Amygdala (tissue), 56 donors: ENCODE measurements at places on chromosomes 5 and 9.
A peak's percentile ranks its signal among the peaks of the same experiment; 100 is the strongest.

DNA sequence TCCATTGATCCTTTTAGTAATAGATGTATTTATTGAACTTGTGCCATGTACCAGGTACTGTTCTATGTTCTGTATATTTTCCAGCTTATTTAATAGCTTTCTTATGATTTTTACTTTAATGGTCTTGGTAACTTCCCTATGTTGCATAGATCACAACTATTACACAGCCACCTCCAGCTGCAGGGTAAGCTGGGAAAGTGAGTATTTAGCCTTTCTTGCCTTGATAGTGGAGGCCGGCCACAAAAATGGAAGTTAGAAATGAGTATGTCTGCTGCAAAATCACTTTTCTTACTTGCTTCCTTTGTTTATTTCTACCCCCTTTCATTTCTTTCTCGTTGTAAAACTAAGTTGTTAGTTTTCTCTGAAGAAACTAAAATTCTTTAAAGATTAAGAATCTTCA lies 43.1 kb upstream of the ANKDD1B start:
- no peak for DNase-seq

DNA sequence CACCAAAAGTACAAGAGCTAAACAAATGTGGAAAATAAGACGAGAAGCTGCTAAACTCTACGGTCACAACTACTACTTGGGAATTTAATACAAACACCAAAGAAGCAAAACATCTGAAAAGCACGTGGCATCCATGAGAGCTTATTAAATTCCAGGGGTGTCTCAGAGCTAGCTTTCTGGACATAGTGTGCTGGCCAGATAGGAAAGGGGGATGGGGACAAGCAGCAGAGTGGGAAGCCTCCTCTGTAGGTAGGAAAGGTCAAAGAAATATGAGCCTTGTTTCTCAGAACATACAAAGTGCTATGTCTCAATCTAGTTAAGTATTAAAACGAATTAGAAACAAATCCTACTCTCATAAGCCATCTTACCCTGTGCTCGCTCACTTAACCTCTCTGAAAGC lies 51.3 kb upstream of the GOLPH3 start:
- no peak for DNase-seq

GRCh38 chr9:84781458-84781857 lies 111.9 kb downstream of the NTRK2 start:
- DNase-seq: no peak

GRCh38 chr9:95450171-95451064 lies 66.4 kb downstream of the PTCH1 start:
- no peak for DNase-seq

DNA sequence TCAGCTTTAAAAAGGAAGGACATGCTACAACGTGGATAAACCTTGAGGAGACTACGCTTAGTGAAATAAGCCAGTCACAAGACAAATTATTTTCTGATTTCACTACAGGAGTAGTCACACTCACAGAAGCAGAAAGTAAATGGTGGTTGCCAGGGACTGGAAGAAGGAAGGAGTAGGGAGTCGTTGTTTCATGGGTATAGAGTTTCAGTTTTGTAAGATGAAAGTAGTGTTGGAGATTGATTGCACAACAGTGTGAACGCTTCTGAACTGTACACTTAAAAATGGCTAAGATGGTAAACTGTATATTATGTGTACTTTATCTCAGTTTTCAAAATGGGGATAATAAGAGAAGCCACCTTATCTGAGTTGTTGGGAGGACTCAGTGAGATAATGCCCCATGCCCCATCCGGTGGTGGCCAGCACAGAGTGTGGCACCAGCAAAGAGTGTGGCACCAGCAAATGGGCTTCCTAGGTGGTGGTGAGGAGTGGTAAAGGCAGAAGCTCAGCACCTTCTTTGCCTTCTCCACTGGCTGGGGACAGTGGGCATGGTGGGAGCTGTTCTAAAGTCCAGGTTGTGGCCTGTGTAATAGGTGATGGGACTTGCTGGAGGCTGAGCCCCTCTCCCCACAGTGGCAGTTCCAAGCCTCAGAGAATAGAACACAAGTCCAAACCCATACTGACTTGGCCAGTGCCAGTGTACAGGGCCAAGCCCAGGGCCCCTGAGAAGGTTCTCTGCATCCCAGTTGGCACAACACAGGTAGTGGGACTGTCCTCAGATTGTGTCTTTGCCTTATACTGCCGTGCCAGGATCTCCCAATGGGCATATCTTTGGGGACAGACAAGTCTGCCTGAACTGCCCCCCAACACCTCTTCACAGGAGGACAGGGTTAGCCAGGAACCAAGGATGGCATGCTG lies 4.4 kb downstream of the SLC22A4 start:
- no peak for DNase-seq

- DNase-seq: peak; percentile 32
These were observed at the start of gene PBX3 for GRCh38 chr9:125747053-125747764. Gene PBX3, plus strand, starts transcription at chr9:125747373.

GRCh38 chr5:68884883-68885282 lies 208.9 kb upstream of the SLC30A5 start:
- DNase-seq: no peak

GRCh38 chr9:121757281-121757585 lies 105.8 kb downstream of the DAB2IP start:
- no peak for DNase-seq

DNA sequence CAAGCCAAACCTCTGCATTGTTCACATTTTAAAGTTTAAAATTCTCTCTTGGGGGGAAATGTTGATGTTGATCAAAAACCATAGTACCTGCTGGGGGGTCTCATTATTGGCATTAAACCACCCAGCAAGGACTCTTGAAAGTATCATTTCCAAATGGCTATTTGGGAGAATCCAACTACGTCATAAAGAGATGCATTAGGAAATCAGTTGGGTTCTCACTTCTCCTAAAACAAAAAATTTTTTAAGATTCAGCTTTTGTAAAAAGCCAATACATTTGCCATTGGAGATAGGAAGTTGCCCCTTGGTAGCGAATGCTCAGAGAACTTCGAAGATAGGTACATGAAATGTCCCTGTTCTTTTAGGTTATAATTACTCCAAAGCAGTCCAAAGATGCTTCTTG lies 96.4 kb downstream of the GNAQ start:
- no peak for DNase-seq

- no peak for DNase-seq
These were observed 31.3 kb downstream of the OR2V1 start for GRCh38 chr5:181099602-181100086.

DNA sequence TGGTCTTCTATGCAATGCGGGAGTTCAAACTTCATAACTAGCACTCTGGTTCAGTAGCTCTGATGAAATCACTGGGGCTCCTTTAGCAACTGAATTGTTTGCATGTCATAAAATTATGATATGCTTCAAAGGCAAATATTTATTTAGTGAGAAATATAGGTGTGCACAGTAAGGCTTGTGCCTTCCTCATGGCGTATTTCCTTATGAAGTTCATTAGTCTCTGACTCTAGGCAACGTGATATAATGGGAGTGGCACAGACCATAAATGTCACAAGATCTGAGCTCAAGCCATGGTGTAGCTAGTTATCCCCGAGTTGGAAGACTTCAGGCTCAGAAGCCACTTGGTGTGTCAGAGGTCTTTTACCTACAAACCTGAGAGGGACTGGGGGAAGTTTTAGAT lies 35.5 kb downstream of the PIP5K1B start:
- no peak for DNase-seq

DNA sequence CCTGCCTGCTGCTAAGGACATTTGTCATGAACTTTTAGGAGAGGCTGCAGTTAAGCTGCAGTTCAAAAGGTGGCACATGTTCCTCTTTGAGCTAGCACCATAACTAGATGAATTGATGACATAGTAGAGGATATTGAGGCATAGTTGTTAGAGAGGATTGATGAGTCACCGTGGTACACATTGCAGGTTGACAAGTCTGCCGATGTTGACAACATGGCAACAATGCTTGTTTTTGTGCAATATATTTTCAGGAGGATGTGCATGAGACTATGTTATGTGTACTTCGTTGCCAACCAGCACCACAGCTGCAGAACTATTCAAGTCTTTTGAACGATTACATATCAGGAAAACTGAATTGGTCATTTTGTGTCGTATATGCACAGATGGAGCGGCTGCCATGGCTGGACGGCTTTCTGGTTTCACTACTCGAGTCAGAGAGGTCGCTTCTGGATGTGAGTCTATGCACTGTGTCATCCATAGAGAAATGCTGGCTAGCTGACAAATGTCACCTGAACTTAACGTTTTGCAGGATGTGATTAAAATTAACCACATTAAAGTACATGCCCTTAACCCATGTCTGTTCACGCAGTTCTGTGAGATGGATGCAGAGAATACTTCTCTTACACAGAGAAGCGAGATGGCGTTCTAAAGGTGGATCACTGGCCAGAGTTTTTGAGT lies 24.2 kb downstream of the ANP32B start:
- no peak for DNase-seq

GRCh38 chr5:65186646-65187227 lies 295.0 kb downstream of the ADAMTS6 start:
- DNase-seq: no peak

- no peak for DNase-seq
These were observed 82.4 kb downstream of the PCSK1 start for GRCh38 chr5:96350678-96351077.

GRCh38 chr9:133701981-133702797 lies 36.0 kb downstream of the SARDH start:
- DNase-seq: no peak

- DNase-seq: no peak
These were observed 53.9 kb upstream of the TRIM32 start for GRCh38 chr9:116632990-116633838.

DNA sequence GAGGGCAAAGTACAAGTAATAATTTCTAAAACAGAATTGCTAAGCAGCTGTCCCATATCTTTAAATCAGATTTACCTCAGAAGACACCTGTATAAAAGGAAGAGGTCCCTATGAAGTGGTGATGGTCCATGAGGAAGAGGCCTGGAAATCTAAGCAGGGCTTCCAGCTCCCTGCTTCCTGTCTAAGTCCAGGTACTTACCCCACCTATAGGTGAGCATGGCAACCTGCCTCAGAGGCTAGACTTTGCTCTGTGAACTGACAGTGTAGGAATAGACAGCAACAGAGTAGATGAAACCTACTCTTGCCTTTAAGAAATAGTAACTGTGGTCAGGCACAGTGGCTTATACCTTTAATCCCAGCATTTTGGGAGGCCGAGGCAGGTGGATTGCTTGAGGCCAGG lies 55.8 kb upstream of the ARRDC3 start:
- no peak for DNase-seq

DNA sequence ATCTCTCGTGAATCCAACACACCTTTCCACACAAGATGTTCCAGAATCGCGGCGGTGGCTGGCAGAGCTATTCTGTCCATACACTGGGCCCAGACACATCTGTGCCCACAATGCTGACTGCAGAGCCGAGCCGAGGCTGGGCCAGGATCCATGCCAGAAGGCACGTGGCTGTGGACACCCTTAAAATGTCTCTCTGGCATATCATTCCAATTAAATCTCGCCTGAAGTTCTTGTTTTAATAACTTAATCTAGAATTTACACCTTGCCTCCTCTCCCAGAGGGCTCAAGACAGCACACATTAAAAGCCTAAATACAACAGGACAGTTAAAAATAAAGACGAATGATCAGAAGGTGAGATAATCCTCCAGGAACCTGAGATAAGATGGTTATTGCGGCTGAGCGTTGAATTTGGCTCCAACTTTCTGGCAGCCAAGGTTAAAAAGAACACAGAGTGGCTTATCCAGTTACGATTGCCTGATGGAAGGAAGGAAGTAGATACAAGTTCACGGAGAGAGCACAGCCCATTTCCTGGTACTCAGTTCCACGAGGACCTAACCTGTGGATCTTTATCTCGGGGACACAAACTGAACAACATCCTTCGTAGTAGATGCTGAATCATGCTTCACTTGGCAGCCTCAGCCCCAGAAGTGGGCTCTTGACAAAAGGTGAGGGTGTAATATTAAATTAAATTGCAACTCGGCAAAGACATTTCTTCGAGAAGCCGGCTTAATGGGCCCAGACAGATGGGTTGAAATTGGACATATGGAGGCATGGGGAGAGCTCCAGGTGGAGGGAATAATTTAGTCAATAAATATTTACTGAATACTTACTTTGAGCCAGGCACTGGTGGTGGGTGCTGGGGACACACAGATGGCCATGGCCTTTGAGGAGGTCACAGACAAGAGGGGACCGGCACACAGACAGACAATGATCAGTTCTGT lies 86.0 kb upstream of the TBC1D2 start:
- no peak for DNase-seq

- DNase-seq: no peak
These were observed 197.6 kb downstream of the NR3C1 start for GRCh38 chr5:143205883-143206195.

DNA sequence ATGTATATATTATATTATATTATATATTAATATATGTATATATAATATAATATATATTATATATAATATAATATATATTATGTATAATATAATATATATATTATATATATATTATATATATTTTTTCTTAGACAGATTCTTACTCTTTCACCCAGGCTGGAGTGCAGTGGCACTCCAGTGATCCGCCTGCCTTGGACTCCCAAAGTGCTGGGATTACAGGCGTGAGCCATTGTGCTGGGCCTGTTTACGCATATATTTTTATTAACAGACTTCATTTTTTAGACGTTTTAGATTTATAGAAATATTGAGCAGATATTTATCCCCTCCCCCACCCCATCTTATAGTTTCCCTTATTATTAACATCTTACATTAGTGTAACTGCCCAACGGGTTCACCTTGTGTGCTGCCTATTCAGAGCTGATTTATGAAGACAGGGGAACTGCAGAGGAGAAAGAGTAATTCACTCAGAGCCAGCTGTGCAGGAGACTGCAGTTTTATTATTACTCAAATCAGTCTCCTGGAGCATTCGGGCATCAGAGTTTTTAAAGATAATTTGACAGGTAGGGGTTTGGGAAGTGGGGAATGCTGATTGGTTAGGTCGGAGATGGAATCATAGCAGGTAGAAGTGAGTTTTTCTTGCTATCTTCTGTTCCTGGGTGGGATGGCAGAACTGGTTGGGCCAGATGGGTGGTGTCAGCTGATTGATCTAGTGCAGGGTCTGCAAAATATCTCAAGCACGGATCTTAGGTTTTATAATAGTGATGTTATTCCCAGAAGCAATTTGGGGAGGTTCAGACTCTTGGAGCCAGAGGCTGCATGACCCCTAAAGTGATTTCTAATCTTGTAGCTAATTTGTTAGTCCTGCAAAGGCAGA lies 93.4 kb downstream of the UNC13B start:
- no peak for DNase-seq

GRCh38 chr9:99745085-99745484 lies 76.6 kb upstream of the NR4A3 start:
- no peak for DNase-seq

- DNase-seq: no peak
These were observed 140.2 kb upstream of the BRINP1 start for GRCh38 chr9:119509291-119509905.

DNA sequence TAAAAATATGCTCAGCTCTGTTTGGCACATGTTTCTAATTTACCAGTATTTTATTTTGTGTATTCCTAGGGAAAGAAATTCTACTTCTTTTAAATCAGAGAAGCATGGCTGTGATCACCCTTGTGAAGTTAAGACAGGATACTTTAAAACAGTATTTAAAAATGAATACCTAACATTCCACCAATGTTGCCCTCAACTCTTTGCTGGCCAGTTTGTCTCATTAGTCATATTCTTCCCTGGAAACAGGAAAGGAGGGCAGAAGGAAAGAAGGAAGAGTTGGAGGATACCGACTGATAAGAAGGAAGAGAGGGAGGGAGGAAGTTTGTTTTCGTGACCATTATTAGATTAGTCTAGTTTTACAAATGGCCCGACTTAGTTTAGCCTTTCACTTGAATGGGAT lies 137.4 kb downstream of the PLK2 start:
- no peak for DNase-seq

- no peak for DNase-seq
These were observed 135.4 kb upstream of the IER5L start for GRCh38 chr9:129313331-129313955.
